ENCODE measurements at places on chromosomes 2 and 18. TPM values are rescaled to one million over a fixed set of nuclear protein-coding genes. Genes with fewer than 3 reads are reported as not detected.
A peak's percentile ranks its signal among the peaks of the same experiment; 100 is the strongest.

GRCh38 chr2:127531221-127531648, 4.2 kb upstream of the MYO7B start:
- DNase-seq: peak; percentile 34

DNA sequence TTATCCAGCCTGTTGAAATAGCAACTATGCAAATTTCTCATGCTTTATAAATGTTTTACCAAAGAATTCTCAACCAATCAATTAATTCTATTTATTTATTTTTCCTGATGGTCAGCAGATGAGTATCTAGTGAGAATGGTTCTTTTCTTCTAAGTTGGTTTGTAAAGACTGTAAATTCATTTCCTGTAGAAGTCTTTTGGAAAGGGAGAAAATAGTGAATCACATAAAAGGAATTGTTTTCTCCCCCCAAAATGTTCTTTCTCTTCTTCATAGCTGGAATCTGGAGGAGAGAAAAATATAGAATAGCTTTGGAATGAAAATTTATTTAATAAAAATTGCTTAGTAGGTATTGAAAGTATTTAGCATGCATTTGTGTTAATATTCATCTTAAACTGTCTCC, 836.1 kb upstream of the ZEB2 start:
- peak; percentile 41 for DNase-seq

Gene LRRC30
- not detected for total RNA-seq

GRCh38 chr18:6328621-6329010, 86.1 kb downstream of the L3MBTL4 start:
- no peak for DNase-seq

DNA sequence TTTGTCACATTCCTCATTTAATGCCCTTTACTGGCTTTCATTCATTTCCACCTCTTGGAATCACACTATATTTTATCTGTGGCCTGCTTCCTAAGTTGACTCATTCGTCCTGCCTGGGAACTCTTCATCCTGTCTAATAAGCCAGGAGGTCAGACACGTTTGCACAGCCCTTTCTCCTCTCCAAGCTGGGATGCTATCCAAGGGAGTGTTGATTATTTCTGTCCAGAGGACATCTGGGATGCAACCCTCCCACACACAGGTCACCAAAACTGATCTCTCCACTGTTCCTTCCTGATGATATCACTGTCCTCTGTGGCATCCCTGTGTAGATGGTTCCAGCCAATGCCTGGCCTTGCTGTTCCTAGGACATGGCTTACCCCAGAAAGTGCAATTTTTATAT, 79.8 kb upstream of the NOSTRIN start:
- peak; percentile 52 for DNase-seq

GRCh38 chr2:187532333-187533120, 21.7 kb downstream of the TFPI start:
- DNase-seq: no peak

GRCh38 chr2:11245322-11245721, 90.1 kb downstream of the SLC66A3 start:
- DNase-seq: no peak

Gene PRKRA
- 53.6 TPM for total RNA-seq

DNA sequence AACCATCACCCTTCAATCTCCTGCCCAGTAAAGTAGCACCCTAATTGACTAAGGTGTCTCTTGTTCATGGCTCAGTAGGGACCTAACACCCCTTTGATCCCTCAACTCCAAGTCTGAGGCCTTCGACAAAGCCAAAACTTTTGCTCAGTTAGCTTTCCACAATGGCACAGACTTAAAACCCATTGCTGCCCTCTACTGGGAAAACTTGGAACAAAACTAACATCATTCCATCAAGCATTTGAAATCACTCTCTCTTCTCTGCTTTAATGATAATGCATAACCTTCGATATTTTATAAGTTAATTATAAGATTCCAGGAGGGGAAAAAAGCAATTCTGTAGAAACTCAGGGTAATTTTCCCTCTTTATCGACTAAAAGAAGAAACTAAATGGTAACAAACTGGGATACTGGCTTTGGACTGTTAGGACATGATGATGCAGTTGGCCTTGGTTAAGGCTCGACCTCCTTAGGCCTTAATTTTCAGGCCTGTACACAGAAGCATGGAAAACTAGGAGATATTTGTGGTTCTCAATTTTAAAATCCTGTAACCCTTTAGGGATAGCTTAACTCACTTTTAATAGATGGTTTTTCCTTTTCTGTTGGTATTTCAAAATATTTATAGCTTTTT, 127.8 kb downstream of the STK39 start:
- DNase-seq: peak; percentile 76

GRCh38 chr18:54734059-54734458, 94.2 kb upstream of the RAB27B start:
- peak; percentile 96 for DNase-seq

Gene SRD5A2
- not detected for total RNA-seq

DNA sequence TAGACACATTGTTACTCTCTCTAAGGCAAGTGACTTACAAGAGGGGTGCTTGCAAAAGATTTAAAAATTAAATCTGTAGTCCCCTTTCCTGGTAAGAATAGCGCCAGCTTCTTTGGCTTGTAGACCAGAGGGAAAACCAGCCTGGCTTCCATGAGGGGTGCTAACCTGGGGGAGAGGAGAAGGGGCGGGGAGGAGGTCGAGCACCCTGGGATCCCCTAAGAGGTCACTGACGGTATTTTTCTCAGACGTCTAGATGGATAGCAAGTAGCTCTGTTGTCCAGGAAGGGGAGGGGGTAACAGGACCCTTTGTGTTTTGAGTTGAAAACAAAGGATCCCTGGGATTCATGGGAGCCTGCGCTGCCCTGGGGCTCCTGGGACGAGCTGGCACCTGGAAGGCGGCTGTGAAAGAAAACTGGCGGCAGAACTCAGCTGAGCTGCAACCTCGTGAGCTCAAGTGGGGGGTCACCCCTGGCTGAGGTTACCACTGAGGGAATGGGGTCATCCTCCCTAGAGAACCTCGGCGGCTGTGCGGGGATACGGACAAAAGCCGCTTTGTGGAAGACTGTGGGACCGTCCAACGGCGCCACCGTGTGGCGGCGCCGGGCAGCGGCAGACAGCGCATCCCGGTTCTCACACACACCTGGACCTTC, 37.8 kb upstream of the MRPL19 start:
- peak; percentile 47 for DNase-seq

Gene L3MBTL4
- total RNA-seq: under 0.01 TPM

DNA sequence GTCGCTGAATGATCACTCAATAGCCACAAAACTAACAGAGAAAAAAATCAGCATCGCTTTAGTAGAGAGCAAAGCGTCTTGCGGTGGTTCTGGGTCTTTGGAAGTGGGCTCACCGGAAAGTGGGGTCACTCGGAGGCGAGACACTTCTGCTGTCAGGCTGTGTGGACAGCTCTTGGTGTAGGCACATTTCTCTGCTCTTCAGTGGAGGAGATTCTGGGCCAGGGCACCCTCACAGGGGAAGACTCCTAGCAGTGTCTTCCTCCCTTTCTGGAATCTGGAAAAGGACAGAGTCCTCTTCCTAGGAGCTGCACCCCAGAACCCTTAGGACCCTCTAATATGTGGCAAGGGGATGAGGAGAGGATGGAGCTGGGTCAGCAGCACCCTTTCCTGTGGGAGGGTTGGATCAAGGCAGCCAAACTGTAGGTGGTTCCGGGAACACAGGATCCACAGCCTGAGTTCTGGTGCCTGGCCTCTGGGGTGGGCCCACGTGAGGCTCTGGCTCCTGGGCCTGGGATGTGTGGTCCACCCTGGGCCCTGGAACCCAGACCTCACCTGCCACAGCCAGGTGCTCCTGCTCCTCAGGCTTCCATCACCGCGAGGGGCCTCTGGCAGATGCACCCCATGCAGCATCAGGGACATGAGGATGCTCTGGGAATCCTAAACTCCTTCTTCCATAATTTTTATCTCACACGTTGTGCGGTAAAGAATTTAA, 25.1 kb downstream of the GPR35 start:
- DNase-seq: no peak

Gene DQX1
- total RNA-seq: not detected

DNA sequence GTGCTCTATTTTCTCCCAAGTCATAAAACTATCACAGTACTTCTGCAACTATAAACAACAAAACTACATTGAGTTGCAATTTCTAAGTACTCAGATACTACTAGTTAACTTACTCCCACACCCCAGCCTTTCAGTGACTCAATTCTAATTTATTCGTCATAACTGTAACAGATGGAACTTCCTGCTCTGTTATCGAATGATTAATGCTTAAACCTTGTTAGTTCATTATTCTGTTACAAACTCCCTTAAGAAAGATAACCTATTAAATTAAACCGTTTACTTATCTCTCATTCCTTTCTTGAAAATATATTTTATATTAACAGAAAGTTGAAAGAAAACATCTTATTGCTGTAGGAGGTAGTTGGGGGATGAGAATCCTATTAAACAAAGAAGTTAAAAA, 17.0 kb downstream of the TNFAIP6 start:
- peak; percentile 91 for DNase-seq

- no peak for DNase-seq
These were observed 230.2 kb downstream of the ATAD2B start for GRCh38 chr2:23696752-23697045.

Gene AGBL5
- total RNA-seq: 22.8 TPM
